LHCN-M2 (cell line): ENCODE measurements at places on chromosomes 5 and 9. TPM values are rescaled to one million over a fixed set of nuclear protein-coding genes. Genes with fewer than 3 reads are reported as not detected.
A peak's percentile ranks its signal among the peaks of the same experiment; 100 is the strongest.

- DNase-seq = no peak
These were observed 96.4 kb upstream of the SELENOP start for GRCh38 chr5:42908086-42908485.

- DNase-seq = no peak
These were observed 103.1 kb downstream of the PAX5 start for GRCh38 chr9:36930941-36931340.

DNA sequence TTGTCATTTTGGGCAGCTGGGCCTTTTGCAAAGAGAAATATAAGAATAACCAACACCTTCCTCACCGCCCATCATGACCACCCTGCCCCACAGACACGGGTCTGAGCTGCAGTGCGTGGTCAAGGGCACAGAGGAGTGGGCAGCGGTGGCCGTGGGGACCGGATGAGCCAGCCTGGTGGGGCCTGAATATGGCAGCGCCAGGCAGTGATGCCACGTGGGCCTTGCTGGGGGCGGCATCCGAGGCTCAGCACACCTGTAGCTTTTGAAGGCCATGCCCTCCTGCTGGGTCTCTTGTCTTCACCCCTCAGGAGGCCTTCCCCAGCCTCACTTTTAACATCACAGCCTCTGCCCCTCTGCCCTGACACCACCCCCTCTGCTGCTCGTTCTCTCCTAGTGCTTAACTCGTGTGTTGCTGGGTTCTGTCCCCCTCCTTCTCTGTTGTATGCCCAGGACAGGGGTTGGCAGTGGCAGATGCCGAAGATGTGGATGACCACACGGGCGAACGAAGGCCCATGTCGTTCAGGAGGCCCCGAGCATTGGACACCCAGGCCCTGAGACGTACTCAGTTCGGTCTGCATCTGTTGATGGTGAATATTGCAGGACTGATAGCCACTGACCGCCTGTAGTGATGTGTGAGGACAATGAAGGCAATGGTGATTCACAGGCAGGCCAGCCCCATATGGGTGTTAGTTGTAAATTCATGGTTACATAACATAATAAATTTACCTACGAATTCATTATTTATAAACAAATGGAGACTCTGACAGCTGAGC lies 46.0 kb downstream of the AHRR start:
- DNase-seq = no peak

- DNase-seq = peak; percentile 8
These were observed 19.8 kb downstream of the LECT2 start for GRCh38 chr5:135934939-135935338.

DNA sequence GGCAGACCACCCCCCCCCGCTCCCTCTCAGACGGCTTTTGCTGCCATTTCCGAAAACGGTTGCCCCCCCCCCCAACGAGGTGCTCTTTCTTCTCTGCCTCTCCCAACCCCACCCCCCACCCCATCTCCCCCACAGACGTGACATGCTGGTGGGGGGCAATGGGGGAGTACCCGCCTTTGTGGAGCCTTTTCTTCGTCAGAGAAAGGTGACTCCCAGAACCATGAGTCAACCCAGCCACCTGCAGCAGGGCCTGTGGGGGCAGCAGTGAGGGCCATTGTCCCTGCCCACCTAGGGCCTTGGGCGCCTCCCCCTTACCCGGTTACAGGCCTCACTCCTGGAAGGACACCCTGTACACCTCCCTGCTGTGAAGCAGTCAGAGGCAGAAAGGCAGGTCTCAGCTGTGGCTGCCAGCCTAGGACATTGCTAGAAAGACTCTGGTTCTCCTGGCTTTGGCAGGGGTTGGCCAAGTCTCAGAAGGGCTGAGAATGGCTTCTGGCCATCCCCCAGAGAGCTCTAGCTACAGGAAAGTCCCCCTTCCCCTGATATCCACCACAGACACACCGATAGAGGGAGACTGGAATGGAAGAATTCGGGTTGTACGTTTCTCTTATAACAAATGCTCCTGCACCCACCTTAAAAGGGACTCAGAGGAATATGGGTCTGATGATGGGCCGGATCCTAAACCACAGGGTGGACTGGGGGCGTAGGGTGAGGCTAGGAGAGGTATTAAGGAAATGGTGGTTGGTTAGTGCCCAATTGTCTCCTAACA lies 2.2 kb downstream of the DNAJB5 start:
- DNase-seq = peak; percentile 41

The ROR2 gene
- not detected in 2 replicates for total RNA-seq

GRCh38 chr5:50441493-50441955 lies 436 bp upstream of the EMB start:
- no peak for DNase-seq

- DNase-seq = no peak
These were observed 48.9 kb upstream of the RNF130 start for GRCh38 chr5:180120237-180121101.
